Activated CD8-positive, alpha-beta memory T cell treated with anti-CD3 and anti-CD28 coated beads for 1 hour (primary cell): ENCODE measurements at places on chromosomes 2 and 18.

GRCh38 chr18:71673498-71673897 is 870.6 kb downstream of the CBLN2 start:
- DNase-seq: no peak

DNA sequence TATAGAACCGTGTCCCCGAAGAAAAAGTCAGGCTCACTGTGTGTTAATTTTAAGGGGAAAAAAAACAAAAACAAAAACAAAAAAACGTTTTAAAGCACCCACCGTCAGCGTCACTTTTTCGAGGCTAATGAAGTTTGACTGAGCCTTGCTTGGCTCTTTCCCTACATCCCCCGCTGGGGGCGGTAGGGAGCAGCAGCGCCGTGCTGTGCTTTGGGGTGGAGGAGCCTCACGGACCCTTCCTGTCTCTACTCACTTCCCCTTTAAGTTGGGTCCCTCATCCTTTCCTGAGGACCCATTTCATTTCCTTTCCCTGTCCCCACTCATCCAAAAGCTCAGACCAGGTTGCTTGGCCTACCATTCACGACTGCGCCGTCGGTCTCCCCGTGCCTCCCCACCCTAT is 82.8 kb upstream of the RPL31 start:
- DNase-seq: no peak

- DNase-seq: no peak
Observed at GRCh38 chr2:190802129-190802528, 78.5 kb upstream of the GLS start.

DNA sequence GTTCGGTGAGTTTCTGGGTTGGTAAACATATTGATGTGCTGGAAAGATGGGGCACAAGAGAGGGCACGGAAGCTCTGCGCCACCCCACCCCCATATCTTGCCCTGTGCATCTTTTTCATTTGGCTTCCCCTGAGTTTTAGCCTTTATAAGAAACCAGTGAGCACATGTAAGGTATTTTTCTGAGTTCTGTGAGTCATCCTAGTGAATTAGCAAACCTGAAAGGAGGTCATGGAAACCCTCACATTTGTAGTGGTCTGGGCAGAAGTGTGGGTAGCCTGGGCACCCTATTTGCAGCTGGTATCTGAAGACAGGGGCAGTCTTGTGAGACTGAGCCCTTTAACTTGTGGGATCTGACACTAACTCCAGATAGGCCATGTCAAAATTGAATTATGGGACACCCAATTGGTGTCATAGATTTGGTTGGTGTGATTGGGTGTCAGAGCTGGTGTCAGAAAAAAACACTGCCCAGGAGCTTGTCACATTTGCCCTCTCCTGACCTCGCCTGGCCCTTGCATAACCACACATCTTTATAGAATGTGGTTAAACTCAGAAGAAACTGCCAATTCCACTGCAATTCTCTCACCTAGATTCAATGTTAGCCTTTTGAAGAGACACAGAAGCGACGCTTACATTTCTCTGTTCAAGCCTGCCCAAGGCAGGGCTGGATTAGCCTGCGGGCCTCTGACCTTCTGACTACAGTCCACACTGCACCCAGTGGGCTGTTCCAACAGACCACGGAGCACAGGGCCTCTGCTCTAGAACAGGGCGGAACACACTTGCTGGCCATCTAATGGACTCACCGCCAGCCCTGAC is 12.0 kb upstream of the GALM start:
- DNase-seq: peak; percentile 22

- DNase-seq: no peak
Observed at GRCh38 chr18:2538844-2539243, 32.5 kb downstream of the METTL4 start.

GRCh38 chr18:8242151-8242696 is 367.0 kb upstream of the RAB12 start:
- no peak for DNase-seq

- DNase-seq: no peak
Observed at GRCh38 chr2:1907291-1907690, 163.0 kb upstream of the PXDN start.

GRCh38 chr2:3458396-3459184 is 60.7 kb downstream of the ADI1 start:
- DNase-seq: no peak

- no peak for DNase-seq
Observed at GRCh38 chr2:190088917-190089316, 26.4 kb upstream of the MSTN start.

GRCh38 chr2:120287183-120288015 is 34.7 kb downstream of the RALB start:
- DNase-seq: no peak

- no peak for DNase-seq
Observed at GRCh38 chr2:30701782-30702181, 105.5 kb downstream of the CAPN13 start.

GRCh38 chr18:41396211-41396610 is 558.8 kb upstream of the PIK3C3 start:
- no peak for DNase-seq

DNA sequence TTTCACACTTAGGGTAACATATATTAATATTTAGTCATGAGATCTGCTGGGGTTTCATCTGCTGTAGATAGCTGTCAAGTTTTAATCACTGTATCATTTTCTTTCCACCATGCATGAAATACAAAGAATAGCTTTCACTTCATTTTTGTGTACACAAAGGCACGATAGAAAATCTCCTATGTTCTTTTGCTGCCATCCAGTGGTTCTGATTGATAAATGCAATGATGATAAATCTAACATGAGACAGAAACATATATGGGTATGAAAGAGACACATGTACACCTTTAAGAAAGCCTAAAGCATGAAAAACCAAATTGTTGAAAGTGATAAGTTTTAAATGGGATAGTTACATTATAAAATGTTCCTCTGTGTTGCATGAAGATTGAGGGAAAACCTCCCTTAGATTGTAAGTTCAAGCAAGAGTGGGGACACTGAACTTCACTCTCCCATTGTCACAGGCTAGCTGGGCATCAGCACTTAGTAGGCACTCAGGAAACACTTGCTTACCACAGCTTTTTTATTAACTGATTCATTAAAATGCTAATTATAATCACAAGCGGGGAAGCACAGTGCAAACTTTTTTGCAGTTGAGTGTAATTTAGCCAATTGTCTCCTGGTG is 31.2 kb downstream of the C1D start:
- DNase-seq: no peak

GRCh38 chr18:12079491-12080237 is 14.0 kb upstream of the ANKRD62 start:
- no peak for DNase-seq
